ENCODE measurements at places on chromosomes 2 and 18. TPM values are rescaled to one million over a fixed set of nuclear protein-coding genes. Genes with fewer than 3 reads are reported as not detected.

The ANTXR1 gene
- polyA plus RNA-seq = 15.4 TPM

The CHAC2 gene
- 4.9 TPM for polyA plus RNA-seq

The STRADB gene
- polyA plus RNA-seq = 10.3 TPM

The RFTN2 gene
- 0.40 TPM for polyA plus RNA-seq

The GCG gene
- 0.14 TPM for polyA plus RNA-seq

The DPYSL5 gene
- polyA plus RNA-seq = not detected

The ALK gene
- polyA plus RNA-seq = 0.10 TPM

The GKN2 gene
- 101 TPM for polyA plus RNA-seq

The SEH1L gene
- 24.9 TPM for polyA plus RNA-seq

Measured in lung (tissue), 17 donors.